Adipose tissue (tissue), 3 donors: ENCODE measurements at places on chromosomes 2 and 18. TPM values are rescaled to one million over a fixed set of nuclear protein-coding genes. Genes with fewer than 3 reads are reported as not detected.

Gene GYPC
- polyA plus RNA-seq, result 312 TPM

Gene CPO
- 0.14 TPM for polyA plus RNA-seq

Gene COL4A3
- 0.24 TPM for polyA plus RNA-seq

Gene GDF7
- 0.09 TPM for polyA plus RNA-seq

Gene ACKR3
- polyA plus RNA-seq, result 168 TPM

Gene TMEM237
- 19.7 TPM for polyA plus RNA-seq

Gene PRKCE
- polyA plus RNA-seq, result 4.6 TPM

Gene REG1B
- polyA plus RNA-seq, result 24,061 TPM

Gene ASPRV1
- 0.40 TPM for polyA plus RNA-seq

Gene B4GALT6
- polyA plus RNA-seq, result 1.9 TPM

Gene TUBA3E
- 0.05 TPM for polyA plus RNA-seq

Gene C1GALT1C1L
- 1.0 TPM for polyA plus RNA-seq

Gene TEKT4
- polyA plus RNA-seq, result not detected

Gene CYP1B1
- 43.9 TPM for polyA plus RNA-seq

Gene UBXN2A
- polyA plus RNA-seq, result 2.8 TPM

Gene POU3F3
- not detected for polyA plus RNA-seq

Gene CLEC4F
- 0.27 TPM for polyA plus RNA-seq

Gene SERPINB4
- not detected for polyA plus RNA-seq

Gene MRO
- 0.85 TPM for polyA plus RNA-seq

Gene CFAP65
- not detected for polyA plus RNA-seq

Gene BOLL
- polyA plus RNA-seq, result not detected

Gene IL37
- not detected for polyA plus RNA-seq

Gene IL36RN
- polyA plus RNA-seq, result not detected

Gene ASIC4
- polyA plus RNA-seq, result not detected
